ENCODE measurements at places on chromosomes 5 and 9. TPM values are rescaled to one million over a fixed set of nuclear protein-coding genes. Genes with fewer than 3 reads are reported as not detected.
A peak's percentile ranks its signal among the peaks of the same experiment; 100 is the strongest.

The PCDHGB1 gene
- 0.10 TPM for polyA plus RNA-seq

The SEMA4D gene
- polyA plus RNA-seq, result 1.4 TPM

GRCh38 chr5:160250226-160250625 lies 20.9 kb downstream of the FABP6 start:
- DNase-seq, result no peak

The ZNF608 gene
- 1.4 TPM for polyA plus RNA-seq

The C9orf50 gene
- polyA plus RNA-seq, result not detected

- DNase-seq, result no peak
Measured at GRCh38 chr5:179177711-179178575, 117.8 kb downstream of the ZNF354C start.

- no peak for DNase-seq
Measured at GRCh38 chr9:20623748-20624124, 1.4 kb upstream of the MLLT3 start.

The PAEP gene
- polyA plus RNA-seq, result not detected

The ACTBL2 gene
- not detected for polyA plus RNA-seq

The POC5 gene
- 3.7 TPM for polyA plus RNA-seq

DNA sequence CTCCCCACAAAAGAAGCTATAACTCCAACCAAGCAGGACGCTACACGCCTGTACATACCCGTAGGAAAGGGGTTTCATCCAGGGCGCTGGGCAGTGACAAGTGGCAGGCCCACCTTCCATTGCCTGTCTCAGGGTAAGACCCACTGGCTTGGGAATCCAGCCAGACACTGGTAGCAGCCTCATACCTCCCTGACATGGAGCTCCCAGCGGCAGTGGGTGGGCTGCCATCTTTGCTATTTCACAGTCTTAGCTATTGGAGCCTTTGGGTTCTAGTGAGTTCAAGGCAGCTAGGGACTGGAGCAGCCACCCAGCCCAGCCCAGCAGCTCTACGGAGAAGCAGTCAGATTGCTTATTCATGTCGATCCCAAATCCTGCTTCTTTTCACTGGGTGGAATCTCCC lies 3.4 kb upstream of the IFNA10 start:
- DNase-seq, result no peak

The TLX3 gene
- not detected for polyA plus RNA-seq

DNA sequence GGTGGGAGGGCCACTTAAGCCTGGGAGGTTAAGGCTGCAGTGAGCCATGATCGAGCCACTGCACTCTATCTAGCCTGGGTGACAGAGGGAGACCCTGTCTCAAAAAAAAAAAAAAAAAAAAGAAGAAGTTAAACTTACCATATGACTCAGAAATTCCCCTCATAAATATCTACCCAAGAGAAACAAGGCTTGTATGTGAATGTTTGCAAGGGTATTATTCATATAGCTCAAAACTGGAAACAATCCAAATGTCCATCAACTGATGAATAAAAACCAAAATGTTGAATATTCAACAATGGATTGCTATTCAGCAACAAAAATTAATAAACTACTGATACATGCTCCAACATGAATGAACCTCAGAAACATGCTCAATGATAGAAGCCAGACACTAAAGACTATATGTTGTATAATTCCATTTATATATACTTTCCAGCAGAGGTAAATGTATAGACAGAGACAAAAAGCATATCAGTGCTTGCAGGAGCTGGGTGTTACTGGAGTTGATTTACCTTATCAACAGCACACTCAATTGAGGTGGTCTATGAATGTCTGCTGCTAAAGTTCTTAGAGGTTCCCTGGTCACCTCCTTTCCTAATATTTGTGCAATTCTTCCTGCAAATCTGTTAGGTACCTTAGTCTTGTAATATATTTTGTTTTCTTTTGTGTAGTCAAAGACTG lies 5.3 kb upstream of the SREK1 start:
- DNase-seq, result no peak

DNA sequence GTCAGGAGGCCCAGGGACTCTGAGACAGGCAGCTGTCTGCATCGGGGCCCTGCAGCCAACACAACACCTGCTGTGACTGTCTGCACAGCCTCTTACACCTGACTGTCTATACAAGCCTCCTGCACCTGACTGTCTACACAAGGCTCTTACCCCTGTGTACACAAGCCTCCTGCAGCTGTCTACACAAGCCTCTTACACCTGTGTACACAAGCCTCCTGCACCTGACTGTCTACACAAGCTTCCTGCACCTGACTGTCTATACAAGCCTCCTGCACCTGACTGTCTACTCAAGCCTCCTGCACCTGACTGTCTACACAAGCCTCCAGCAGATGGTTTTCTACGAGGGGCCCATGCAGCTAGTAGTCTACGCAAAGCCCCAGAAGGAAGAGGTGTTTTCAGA lies 18.6 kb downstream of the IRX2 start:
- DNase-seq, result no peak

DNA sequence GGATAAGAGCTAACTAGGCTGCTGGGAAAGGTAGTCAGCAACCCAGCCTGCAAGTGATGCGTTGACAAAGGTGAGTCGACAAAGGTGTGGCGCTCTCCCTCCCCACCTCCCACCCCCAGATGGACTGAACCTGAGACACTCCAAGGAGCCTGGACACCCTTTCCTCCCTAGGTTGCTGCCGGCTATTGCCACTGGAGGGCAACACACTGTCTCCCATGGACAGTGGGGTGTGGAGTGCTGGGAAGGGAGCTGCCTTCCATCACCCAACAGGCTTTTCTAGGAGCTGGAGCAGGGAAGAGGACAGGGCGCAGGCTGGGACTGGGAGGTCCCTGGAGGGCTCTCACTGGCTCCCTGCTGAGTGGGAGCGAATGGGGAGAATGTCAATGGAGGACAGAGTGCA lies 75.4 kb upstream of the ARAP3 start:
- DNase-seq, result no peak

The PCDHGB6 gene
- polyA plus RNA-seq, result 0.53 TPM

- no peak for DNase-seq
Measured at GRCh38 chr5:88769165-88769564, 113.8 kb downstream of the MEF2C start.

- no peak for DNase-seq
Measured at GRCh38 chr5:133926489-133927299, 41.7 kb downstream of the C5orf15 start.

The PRRX2 gene
- polyA plus RNA-seq, result 0.03 TPM

DNA sequence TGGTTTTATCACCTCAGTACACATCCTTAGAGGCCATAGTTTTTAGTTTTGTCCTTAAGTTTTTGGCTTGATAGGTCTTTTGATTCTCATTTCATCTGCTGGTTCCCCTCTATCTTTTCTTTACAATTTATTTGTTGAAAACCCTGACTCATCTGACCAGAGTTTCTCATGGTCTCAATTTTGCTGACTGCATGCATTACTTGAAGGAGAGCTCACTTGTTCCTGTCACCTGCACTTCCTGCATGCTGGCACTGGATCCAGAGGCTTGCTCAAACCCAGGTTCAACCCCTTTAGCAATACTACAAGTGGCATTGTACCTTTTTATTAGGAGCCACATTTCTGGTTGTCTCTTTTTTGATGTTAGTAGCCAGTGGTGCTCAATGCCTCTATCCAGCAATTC lies 26.7 kb downstream of the FBXO10 start:
- DNase-seq, result no peak

DNA sequence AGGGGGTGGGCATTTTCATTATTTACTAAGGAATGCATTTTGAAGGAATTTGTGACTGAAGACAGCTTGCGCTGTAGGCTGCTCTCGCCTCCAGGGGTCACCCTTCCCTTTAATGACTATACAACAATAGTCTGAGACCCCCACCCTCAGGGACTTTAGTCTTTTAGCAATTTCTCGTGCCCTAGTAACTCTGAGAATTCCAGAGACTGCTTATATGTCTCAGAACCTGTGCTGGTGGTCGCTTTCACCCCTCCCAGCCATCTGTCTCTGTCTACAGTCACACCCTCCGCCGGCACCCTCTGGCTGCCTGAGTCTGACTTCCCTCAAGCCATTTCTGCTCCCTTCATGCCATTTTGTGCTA lies 671.4 kb downstream of the NR2F1-AS1 start:
- no peak for DNase-seq

The OGN gene
- polyA plus RNA-seq, result 1.1 TPM

The AMBP gene
- polyA plus RNA-seq, result 5,918 TPM

The NXNL2 gene
- 0.14 TPM for polyA plus RNA-seq

- DNase-seq, result no peak
Measured at GRCh38 chr9:12166518-12166917, 526.7 kb upstream of the TYRP1 start.

DNA sequence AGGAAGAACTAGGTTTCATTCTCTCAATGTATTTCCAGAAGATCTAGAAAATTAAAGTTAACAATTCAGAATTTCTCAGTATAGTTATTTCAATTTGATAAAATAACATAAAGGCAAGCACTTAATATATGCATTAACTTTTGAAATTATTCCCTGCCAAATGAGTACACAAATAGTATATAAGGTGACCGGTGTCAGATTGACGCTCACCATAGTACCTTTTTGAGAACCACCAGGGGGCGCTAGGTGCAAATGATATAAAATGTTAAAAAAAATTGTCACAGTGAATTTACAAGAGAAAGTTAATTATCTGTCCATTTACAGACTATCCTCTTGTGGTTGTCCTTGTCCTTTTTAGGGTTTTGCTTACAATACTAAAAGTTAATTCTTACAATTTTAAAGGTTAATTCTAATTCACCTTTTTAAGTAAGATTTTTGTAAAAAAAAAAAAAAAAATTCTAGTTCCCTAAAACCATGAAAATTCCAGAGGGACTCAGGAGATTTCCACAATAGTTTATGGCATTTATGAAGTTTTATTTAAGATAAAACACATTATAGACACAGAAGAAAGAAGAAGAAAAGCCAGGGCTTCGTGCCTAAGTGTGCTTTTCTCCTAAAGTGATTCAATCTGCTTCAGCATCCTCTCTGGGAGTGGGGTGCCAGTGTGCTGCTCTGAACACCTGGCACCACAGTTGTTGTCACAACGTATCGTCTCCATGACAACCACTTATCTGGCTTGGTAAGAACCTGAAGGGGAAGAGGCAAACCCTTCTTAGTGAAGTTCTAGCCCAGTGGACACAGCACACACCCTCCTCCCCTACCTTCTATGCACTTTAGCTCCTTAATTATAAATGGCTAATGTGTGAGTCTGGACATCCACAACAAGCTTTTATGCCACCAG lies 1.7 kb downstream of the ADAMTS16 start:
- DNase-seq, result peak; percentile 56

The MFAP3 gene
- 10.4 TPM for polyA plus RNA-seq

All from liver (tissue), 10 donors.